ENCODE measurements at places on chromosomes 2 and 18. TPM values are rescaled to one million over a fixed set of nuclear protein-coding genes. Genes with fewer than 3 reads are reported as not detected.

Gene FAM110C
- not detected for total RNA-seq

Gene TRIM43
- total RNA-seq = not detected

Gene GPR155
- total RNA-seq = 3.0 TPM

Gene MROH2A
- not detected for total RNA-seq

Gene TMEM169
- total RNA-seq = 2.7 TPM

Gene PRSS56
- total RNA-seq = not detected

Gene HOXD1
- total RNA-seq = not detected

Gene INHBB
- total RNA-seq = 0.11 TPM

Gene POTEC
- not detected for total RNA-seq

DNA sequence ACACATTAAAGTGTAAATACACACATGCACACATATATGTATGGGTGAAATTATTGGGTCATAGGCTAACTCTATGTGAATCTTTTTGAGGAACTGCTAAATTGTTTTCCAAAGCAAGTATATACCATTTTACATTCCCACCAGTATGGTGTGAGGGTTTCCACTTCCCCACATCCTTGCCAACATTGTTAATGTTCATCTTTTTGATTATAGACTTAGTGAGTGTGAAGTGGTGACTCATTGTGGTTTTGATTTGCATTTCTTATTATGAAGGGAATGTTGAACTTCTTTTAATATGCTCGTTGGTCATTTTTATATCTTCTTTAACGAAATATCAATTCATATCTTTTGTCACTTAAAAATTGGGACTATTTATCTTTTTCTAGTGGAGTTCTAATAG, 181.8 kb upstream of the GCFC2 start:
- no peak for DNase-seq

GRCh38 chr2:136305517-136306192, 187.7 kb upstream of the CXCR4 start:
- no peak for DNase-seq

GRCh38 chr2:235638541-235639427, 144.9 kb downstream of the AGAP1 start:
- no peak for DNase-seq

DNA sequence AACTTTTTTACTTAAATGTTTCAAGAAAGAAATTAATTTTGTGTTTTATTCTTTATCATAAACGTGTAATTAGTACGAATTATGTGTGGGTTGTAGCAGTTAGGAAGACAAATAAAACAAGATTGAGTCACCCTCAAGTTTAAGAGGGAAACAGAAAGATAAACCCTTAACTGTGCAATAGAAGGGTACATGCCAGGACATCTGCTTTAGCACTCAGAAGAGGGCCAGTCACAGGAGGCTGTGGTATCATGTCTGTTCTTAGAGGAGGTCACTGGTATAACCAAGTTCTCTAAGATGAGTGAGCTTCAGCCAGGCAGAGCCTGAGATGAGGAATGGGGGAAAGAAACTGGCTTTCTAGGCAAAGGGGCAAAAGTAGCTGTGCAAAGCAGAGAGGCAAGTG, 42.4 kb upstream of the GRHL1 start:
- no peak for DNase-seq

DNA sequence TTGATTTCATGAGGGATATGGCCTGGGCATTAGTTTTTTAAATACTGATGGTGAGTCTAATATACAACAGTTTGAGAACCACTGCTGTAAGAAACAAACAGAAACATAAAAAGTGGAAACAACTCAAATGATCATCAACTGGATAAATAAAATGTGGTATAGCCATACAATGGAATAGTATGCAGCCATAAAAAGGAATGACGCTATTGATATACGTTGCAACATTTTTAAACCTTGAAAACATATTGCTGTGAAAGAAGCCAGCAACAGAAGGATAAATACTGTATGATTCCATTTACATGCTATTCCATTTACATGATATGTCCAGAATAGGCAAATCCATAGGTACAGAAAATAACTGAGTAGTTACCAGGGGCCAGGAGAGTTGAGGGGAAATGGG, 6.5 kb downstream of the NFE2L2 start:
- no peak for DNase-seq

DNA sequence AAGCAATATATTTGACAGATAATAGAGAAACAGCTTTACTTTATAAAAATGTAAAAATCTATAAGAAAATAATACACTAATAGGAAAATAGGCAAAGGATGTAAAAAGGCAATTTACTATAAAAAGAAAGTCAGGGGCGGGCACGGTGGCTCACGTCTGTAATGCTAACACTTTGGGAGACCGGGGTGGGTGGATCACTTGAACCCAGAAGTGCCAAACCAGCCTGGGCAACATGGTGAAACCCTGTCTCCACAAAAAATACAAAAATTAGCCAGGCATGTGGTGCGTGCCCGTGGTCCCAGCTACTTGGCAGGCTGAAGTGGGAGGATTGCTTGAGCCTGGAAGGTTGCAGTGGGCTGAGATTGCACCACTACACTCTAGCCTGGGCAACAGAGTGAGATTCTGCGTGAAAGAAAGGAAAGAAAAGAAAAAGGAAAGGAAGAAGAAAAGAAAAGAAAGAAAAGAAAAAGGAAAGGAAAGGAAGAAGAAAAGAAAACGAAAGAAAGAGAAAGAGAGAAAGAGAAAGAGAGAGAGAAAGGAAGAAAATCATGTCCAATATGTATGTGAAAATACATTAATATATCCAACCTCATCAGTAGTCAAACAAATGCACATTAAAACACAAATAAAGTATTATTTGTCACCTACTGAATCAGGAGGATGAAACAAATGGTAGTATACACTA, 65.1 kb downstream of the ADD2 start:
- no peak for DNase-seq

GRCh38 chr2:46748121-46748520, 167.5 kb downstream of the MCFD2 start:
- DNase-seq = no peak

- no peak for DNase-seq
Measured at GRCh38 chr2:100522430-100522829, 40.4 kb upstream of the PDCL3 start.

GRCh38 chr2:25132299-25132635, 36.1 kb downstream of the POMC start:
- DNase-seq = no peak

GRCh38 chr2:111116843-111117597, 3.7 kb upstream of the BCL2L11 start:
- DNase-seq = peak; percentile 46

GRCh38 chr18:7514796-7515440, 52.2 kb upstream of the PTPRM start:
- no peak for DNase-seq

DNA sequence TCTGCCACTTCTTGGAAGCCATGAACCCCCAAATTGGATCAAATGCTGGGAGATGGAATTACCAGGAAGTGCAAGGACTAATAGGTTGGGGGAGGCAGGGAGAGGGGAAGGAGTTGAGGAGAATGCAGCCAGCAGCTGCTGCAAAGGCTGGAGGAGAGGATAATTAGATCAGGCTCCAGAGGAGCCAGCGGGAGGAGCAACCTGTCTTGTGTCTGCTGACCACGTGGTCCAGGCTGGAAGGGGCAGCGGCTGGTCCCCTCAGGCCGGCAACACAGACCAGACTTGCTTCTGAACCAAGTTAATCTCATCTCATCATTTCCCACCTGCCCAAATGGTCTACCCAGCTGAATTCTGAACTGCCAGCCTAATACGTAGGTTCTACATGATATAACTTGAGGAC, 68.3 kb downstream of the MRO start:
- no peak for DNase-seq

DNA sequence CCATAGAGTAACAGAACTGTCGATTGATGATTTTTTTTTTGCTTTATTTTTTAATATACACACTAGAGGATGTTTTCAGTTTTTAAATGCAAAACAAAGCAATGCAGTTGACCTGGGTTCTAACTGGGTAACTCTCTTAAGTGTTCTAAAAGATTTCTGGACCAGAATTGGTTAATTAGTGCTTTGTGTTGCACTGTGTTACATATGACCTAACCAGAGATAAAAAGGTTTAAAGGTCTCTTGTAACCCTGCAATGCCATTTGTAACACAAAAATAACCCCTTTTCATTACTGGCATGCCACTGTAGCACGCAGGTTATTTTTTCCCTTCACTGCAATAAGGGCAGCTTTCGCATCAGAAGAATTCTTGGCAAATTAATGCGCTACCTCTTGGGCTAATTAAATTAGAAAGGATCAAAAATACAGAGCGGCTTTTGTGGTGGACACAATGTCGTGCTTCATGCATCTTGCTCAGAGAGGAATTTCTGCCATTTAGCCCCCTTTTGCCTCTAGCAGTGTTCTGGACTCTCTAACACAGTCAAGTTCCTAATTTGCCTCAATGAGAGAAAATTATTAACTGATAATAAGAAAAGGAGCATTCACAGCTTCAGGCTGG, 250.8 kb upstream of the ZEB2 start:
- DNase-seq = no peak

GRCh38 chr18:3603421-3604234, 153.7 kb downstream of the TGIF1 start:
- no peak for DNase-seq
